ENCODE measurements at places on chromosomes 2 and 18.

- peak; percentile 93 for DNase-seq
Measured at GRCh38 chr2:156334496-156335478, 2.3 kb upstream of the NR4A2 start.

- peak; percentile 66 for DNase-seq
Measured at GRCh38 chr2:37489041-37489456, 144.6 kb downstream of the QPCT start.

DNA sequence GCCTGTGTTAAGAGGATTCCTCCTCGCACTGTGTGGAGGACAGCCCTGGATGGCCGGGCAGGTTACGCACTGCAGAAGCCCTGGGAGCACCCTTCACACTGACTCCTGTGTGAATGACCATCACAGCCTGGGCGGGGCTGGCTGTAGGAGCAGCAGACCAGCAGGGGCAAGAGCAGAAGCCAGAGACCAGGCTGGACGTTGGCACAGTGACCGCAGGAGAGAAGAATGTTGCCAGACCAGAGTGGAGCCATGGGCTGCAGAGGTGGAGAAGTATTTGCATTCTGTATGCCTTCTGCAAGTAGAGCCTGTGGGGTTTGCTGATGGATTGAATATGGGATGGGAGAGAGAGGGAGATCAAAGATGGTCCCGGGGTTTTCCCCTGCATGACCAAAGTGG lies 23.1 kb downstream of the LRRFIP1 start:
- no peak for DNase-seq

GRCh38 chr2:27356056-27356381 lies 545 bp downstream of the GTF3C2 start:
- DNase-seq = peak; percentile 28
